ENCODE measurements at places on chromosomes 7 and 10. TPM values are rescaled to one million over a fixed set of nuclear protein-coding genes. Genes with fewer than 3 reads are reported as not detected.

- no peak overlapping the region for H3K4me3 ChIP-seq
- H3K27ac ChIP-seq: no peak overlapping the region
- peaks cover 4% of the 10 kb centered on the region for H3K27me3 ChIP-seq
- no peak for DNase-seq
- no peaks in the 10 kb centered on the region for H3K4me1 ChIP-seq
- H3K36me3 ChIP-seq: no peaks in the 10 kb centered on the region
These were observed 310.2 kb downstream of the FGFR2 start for GRCh38 chr10:121288011-121288410.

GRCh38 chr7:69860486-69860885 is 262.2 kb downstream of the AUTS2 start:
- no peak for DNase-seq
- no peaks in the 10 kb centered on the region for H3K27me3 ChIP-seq
- H3K4me1 ChIP-seq: peaks cover 41% of the 10 kb centered on the region
- H3K4me3 ChIP-seq: no peak overlapping the region
- H3K27ac ChIP-seq: no peak overlapping the region

Gene COMTD1
- 13.2 TPM for total RNA-seq

GRCh38 chr7:88480896-88481295 is 174.2 kb upstream of the STEAP4 start:
- no peaks in the 10 kb centered on the region for H3K4me1 ChIP-seq
- H3K36me3 ChIP-seq: no peaks in the 10 kb centered on the region
- H3K27ac ChIP-seq: no peak overlapping the region

GRCh38 chr7:149224352-149224751 is 15.1 kb upstream of the ZNF212 start:
- no peak overlapping the region for H3K4me3 ChIP-seq
- H3K27ac ChIP-seq: no peak overlapping the region
- no peaks in the 10 kb centered on the region for H3K27me3 ChIP-seq
- DNase-seq: no peak
- peaks cover 47% of the 10 kb centered on the region for H3K36me3 ChIP-seq

DNA sequence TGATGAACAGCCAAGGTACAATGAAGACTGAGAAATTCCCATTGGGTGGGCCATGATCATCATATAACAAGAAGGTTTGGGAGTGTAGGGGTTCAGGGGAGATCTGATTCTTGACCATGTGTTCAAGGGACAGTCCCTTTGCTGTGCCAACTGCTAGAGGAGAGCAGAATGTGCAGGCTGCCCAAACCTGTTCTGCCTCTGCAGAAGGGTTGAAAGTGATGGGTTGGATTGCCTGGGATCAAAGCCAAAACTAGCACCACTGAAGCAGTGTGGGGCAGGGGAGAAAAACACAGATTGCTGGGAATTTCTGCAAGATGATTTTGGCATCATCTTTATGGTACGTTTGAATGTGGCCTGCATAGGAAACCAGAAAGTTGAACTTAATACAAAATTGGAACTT is 303.9 kb downstream of the OTUD1 start:
- no peak for DNase-seq
- no peak overlapping the region for H3K27ac ChIP-seq
- H3K4me3 ChIP-seq: no peak overlapping the region
- no peaks in the 10 kb centered on the region for H3K36me3 ChIP-seq
- H3K4me1 ChIP-seq: peaks cover 8% of the 10 kb centered on the region

- no peaks in the 10 kb centered on the region for H3K27me3 ChIP-seq
- no peak overlapping the region for H3K27ac ChIP-seq
- H3K4me1 ChIP-seq: no peaks in the 10 kb centered on the region
- no peaks in the 10 kb centered on the region for H3K36me3 ChIP-seq
- DNase-seq: no peak
- no peak overlapping the region for H3K4me3 ChIP-seq
These were observed 180.3 kb upstream of the GRB10 start for GRCh38 chr7:50962962-50963374.

Gene ACBD5
- 19.8 TPM for total RNA-seq

GRCh38 chr10:95264227-95265051 is 26.4 kb downstream of the PDLIM1 start:
- H3K4me1 ChIP-seq: peaks cover 56% of the 10 kb centered on the region
- H3K27ac ChIP-seq: peak overlapping the region; percentile 74
- H3K4me3 ChIP-seq: no peak overlapping the region
- no peak for DNase-seq
- H3K27me3 ChIP-seq: no peaks in the 10 kb centered on the region

DNA sequence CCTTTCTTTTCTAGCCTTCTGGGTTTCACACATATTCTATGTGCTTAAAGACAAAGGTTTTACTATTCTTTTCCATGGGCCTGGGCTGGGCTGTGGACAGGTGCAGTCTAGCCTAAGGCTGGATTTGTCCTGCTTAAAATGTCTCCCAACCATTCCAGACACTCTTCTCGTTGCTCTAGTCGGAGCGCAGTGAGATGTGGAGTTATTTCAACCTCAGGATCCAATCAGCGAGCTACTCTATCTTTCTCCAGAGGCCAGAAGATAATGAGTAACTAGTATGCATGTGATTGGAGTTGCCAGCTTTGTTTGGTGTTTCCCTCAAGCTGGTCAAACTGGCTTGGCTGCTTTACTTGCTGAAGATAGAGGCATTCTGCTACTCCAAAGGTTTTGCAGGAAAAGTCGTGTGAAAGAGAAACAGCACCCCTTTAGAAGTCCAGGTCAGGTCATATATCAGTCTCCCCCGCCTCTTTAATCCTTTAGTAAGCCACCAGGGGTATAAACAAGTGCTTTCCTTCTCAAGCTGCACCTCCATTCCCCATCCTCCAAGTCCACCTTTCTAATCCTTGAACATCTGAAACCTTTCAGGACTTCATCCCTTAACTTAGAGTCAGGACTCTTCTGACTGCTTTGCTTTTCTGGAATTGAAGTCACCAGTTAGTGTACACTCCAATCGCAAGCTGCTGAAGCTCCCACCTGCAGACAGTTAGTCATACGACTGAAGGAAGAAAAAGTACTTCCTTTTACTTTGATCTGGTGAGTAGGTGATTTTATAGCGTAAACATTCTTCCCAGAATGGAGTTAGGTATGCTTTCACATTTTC is 78.8 kb downstream of the DNMBP start:
- peaks cover 20% of the 10 kb centered on the region for H3K36me3 ChIP-seq
- no peaks in the 10 kb centered on the region for H3K27me3 ChIP-seq
- H3K27ac ChIP-seq: peak overlapping the region; percentile 13
- no peak for DNase-seq

GRCh38 chr10:104540181-104540580 is 100.9 kb upstream of the SORCS3 start:
- DNase-seq: no peak
- no peak overlapping the region for H3K4me3 ChIP-seq
- no peaks in the 10 kb centered on the region for H3K36me3 ChIP-seq
- peaks cover 10% of the 10 kb centered on the region for H3K27me3 ChIP-seq
- H3K4me1 ChIP-seq: no peaks in the 10 kb centered on the region

DNA sequence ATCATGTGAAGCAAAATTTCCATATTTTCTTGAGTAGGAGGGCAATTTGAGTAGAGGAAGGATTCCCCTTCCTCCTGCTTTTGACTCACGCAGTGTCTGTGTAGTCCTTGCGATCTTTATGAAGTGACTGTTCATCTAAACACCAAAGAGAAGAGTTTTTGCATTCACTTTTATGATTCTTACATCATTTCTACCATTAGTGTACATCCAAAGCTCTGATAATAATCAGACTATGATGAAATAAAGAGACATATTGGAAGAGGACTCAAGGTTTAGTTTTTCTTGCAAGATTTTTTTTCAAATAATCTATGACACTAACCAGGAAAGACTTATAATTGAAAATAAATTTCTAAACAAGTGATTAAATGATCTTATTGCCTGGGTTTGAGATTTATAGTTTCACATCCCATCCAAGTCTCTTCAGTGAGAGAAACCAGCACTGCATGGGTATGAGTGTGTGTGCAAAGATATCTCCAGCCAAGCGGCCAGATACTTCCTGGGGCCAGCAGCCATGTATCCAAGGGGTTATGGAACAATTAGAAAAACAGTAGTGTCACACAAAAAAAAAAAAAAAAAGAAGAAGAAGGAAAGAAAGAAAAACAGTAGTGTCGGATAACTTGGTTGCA is 2.0 kb upstream of the ACTA2 start:
- no peak overlapping the region for H3K27ac ChIP-seq
- DNase-seq: no peak
- no peak overlapping the region for H3K4me3 ChIP-seq
- no peaks in the 10 kb centered on the region for H3K27me3 ChIP-seq
- H3K36me3 ChIP-seq: peaks cover 13% of the 10 kb centered on the region

Gene KAT6B
- total RNA-seq: 39.6 TPM

Gene PKD1L1
- total RNA-seq: 0.40 TPM

- no peak for DNase-seq
- peaks cover 14% of the 10 kb centered on the region for H3K27me3 ChIP-seq
- H3K36me3 ChIP-seq: no peaks in the 10 kb centered on the region
- no peaks in the 10 kb centered on the region for H3K4me1 ChIP-seq
These were observed 32.5 kb upstream of the ZNF32 start for GRCh38 chr10:43681220-43681619.

- no peaks in the 10 kb centered on the region for H3K4me1 ChIP-seq
- no peak for DNase-seq
- H3K36me3 ChIP-seq: no peaks in the 10 kb centered on the region
- H3K27ac ChIP-seq: no peak overlapping the region
- no peak overlapping the region for H3K4me3 ChIP-seq
These were observed 841.3 kb upstream of the ZWINT start for GRCh38 chr10:57202356-57202755.

Data from activated B cell treated with CpG ODN at 0.5 μM for 24 hours (primary cell).